Inflammatory macrophage treated with lipopolysaccharide for 1 hour (primary cell): ENCODE measurements at places on chromosomes 3 and 15.

GRCh38 chr3:104360038-104360437 is 1006.7 kb upstream of the ALCAM start:
- no peak for DNase-seq

- DNase-seq = peak; percentile 40
Measured at GRCh38 chr3:101381809-101382208, 61.4 kb upstream of the IMPG2 start.

GRCh38 chr3:141996437-141996836 is 120.0 kb downstream of the ATP1B3 start:
- no peak for DNase-seq

GRCh38 chr3:32960404-32961170 is 9.1 kb downstream of the CCR4 start:
- no peak for DNase-seq

GRCh38 chr15:48006031-48006511 is 114.7 kb upstream of the SLC24A5 start:
- DNase-seq = no peak

- DNase-seq = no peak
Measured at GRCh38 chr3:36937492-36937891, 7.4 kb downstream of the TRANK1 start.

DNA sequence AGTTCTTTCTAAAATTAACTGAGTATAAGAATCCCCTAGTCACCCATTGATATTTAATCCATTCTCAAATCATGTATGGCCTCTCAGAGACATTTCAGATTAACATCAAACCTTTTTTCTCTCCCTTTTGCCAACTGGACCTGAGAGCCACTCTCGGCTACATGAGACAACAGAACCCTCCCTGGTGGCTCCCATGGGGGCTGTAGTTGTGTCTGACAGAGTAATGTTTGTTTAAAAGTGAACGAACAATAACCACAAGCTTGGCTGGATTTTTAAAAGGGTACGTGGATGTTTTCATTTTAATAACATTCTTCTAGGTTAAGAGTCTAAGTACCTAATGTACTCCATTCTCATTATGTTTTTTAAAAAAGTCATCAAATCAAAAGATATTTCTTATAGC is 37.1 kb downstream of the P3H2 start:
- DNase-seq = no peak

GRCh38 chr3:194686816-194687637 is 1.3 kb downstream of the FAM43A start:
- DNase-seq = no peak

DNA sequence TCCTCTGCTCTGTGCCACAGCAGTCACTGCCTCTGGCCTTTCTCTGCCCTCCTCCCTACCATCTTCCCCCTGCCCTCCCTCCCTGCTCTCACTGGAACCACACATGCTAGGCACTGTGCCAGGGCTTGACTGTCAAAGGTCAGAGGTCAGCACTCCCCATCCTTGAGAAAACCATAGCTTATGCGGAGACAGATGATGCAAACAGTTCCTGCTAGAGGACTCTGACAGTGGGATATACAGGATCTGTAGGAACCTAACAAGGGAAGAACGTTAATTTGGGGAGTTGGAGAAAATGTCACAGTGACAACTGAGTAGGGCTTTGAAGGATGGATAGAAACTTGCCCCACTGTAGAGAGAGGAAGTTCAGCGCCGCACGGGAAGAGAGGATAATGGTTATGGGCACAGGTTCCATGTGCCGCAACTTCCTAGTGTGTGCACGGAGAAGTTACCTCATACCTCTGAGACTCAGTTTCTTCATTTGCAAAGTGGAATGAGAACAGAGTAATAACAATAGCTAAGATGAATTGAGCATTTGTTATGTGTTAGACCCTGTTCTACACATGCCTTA is 29.3 kb upstream of the XYLB start:
- no peak for DNase-seq

DNA sequence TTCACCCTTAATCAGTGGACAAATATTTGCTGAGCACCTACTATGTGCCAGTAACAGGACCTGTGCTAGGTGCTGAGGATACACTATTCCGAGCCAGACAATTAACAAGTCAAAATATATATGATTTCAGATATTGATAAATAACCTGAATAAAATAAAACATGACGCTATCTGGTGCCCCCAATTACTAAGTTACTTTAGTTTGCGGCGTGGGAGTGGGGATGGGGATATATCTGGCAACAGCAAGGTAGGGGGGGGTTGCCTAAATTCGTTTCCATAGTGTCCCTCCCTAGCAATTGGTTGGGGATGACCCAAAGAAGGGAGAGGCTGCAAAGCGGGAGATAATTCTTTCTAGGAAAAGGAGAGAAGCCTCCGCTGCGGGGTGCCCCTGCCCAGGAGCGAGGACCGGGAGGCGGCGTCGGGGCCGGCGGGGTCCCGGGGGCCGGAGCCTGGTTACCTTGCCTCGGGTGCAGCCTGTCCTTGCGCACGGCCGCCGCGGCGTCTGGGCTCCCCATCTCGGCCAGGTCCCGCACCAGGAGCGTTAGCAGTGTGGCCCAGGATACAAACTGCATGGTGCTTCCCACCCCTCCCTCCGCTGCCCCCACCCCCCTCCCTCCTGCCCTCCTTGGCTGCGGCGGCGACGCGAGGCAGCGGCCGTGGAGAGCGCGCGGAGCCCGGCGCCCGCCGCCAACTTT is 567 bp downstream of the ADAMTS9 start:
- DNase-seq = no peak

GRCh38 chr15:66960519-66960918 is 104.9 kb upstream of the SMAD3 start:
- no peak for DNase-seq

DNA sequence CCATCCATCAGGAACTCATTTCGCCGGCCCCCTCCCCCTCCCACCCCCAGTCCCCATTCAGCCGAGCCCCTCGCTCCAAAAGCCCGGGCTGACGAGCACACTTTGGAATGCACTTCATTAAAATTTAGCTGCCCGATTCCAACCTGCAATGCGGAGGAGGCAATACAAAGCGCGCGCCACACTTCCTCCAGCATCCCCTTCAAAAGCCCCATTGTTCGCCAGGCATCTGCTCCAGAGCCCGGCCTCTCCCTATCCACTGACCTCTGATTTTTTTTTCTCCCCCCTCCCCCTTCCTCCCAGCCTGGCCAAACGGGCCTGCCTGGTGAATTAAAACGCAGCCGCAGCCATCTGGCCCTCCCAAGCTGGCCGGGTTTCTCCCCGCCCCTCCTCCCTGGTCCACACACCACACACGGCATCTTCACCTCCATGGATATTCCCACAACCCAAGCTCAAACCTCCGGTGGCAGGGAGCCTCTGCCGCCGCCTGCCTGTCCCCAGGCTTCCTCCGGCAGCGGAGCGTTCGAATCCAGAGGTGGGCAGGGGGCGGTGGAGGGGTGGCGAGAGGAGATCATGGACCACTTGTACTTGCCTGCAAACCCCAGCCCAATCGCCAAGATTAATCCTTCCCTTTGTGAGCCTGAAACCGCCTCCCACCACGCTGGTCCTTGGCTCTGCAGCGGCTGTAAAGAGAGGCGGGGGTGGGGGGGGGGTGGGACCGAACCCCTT is 441.3 kb downstream of the MAGI1 start:
- no peak for DNase-seq

- peak; percentile 49 for DNase-seq
Measured at GRCh38 chr3:9777694-9778021, 7.9 kb upstream of the CAMK1 start.

DNA sequence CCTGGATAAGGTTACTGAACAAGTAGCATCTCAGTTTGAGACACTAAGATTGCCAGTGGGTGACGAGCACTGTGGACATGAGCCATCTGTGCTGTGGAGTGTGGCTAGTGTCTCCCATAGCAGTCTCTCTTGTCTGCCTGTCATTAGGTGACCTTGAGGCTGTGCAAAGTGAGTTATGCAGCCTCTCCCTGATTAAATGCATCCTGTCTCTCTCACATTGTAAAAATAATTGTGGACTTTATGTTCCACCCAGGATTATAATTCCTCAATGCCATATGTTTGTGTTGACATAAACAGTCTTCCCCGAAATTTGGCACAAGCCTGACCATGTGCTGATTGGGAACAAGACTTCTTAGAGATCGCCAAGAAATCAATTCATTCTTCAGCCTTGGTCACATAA is 168.9 kb downstream of the MYRIP start:
- no peak for DNase-seq

DNA sequence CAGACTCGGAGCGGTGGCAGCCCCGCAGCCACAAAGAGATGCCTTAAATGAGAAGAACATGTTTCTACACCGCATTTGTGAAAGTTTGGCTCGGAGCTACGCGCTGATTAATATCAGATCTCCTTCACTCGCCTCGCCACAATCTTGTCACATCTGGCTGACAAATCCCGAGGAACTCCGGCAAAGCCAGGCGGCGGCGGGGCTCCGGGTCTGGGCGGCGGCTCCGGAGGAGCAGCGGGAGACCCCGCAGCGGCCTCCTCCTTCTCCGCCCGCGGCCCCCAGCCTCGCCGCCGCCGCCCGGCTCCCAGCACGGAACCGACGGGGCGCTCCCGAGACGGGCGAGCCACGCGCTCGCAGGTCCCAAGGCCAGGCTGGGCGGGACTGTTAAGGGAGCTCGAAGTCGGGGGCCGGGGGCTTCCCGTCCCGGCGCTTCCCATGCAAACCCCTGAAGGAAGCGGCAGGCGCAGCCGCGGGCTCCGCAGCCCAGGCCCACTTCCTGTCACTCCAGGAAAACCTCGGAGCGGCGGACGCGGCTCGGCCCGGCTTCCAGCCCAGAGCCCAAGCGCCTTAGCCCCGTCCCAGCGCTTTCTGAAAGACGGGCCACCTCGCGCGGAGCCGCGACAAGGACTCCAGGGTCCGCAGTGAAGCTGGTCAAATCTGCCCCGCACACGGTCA is 1.2 kb downstream of the BNC1 start:
- DNase-seq = no peak

GRCh38 chr3:33883951-33884561 is 85.6 kb downstream of the PDCD6IP start:
- no peak for DNase-seq

DNA sequence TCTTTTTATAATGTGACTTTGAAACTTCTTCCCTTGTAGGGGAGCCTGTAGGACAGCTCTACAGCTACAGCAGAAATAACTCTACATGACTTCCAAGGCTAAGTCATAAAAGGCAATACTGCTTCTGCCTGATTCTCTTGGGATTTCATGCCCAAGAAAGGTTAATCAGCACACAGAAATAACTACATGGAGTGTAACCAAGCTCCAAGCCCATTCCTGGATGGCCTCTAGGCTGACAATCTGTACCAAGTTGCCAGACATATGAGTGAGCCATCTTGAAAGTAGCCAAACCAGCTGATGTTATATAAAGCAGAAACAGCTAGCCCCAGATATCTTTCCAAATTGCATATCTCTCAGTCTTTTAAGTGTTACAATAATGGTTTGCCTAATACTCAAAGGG is 75.8 kb upstream of the OSTN start:
- no peak for DNase-seq

- no peak for DNase-seq
Measured at GRCh38 chr3:102059145-102059943, 210.0 kb downstream of the NFKBIZ start.

GRCh38 chr15:74807282-74807681 is 5.4 kb upstream of the LMAN1L start:
- DNase-seq = no peak
